ENCODE measurements at places on chromosomes 5 and 9.
A peak's percentile ranks its signal among the peaks of the same experiment; 100 is the strongest.

DNA sequence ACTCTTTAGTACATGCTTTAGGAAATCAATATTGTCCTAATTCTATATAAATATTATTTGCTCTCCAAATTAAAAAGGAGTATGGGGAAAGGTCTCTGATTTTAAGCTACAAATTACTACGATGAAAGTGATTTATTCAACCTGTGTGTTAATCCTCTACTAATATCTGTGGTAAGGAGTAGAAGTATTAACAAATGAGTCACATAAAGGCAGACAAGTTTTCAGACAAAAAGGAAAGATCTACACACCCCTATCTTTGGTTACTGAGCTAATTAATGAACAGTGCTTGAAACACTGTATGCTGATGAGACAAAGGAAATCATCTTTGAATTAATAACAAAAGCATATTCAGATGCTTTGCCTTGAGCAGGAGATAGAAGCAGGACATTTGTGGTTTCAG, 15.9 kb downstream of the LOX start:
- DNase-seq: no peak

DNA sequence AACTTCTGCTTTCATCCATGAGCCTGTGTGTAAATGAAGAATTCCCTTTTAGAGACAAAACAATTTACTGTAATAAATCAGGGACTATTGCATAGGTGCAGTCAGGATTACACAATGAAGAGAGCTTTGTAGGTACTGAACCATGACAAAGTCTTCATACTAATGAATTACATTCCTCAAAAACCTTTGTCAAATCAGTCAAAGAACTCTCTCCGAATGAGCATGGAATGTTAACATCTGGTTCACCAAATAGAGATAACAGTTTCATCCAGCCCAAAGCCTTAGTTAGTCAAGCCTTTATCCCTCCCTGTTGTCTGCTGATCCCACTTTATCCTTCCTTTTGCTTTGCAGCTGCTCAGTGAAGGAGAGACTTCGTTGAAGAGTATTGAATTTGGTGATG, 62.9 kb upstream of the DMRTA1 start:
- no peak for DNase-seq

DNA sequence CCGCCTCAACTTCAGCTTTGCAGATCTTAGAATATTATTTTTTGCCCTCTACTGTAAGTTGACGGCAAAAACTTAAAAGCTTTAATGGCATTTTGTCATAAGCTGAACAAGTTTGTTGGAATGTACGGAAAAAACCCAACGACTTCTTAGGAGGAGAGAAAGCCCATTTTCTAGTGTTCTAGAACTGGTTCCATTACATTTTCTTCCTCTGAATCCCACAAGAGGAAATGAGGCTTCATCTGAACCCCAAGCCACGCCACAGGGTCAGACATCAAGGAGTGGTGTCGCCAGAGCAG, 113.7 kb downstream of the LHFPL2 start:
- DNase-seq: no peak

GRCh38 chr5:149379177-149379761, at the start of gene IL17B:
Gene IL17B (minus strand): TSS chr5:149379292. CDS start chr5:149379225, 67 bp downstream.
- DNase-seq: no peak

DNA sequence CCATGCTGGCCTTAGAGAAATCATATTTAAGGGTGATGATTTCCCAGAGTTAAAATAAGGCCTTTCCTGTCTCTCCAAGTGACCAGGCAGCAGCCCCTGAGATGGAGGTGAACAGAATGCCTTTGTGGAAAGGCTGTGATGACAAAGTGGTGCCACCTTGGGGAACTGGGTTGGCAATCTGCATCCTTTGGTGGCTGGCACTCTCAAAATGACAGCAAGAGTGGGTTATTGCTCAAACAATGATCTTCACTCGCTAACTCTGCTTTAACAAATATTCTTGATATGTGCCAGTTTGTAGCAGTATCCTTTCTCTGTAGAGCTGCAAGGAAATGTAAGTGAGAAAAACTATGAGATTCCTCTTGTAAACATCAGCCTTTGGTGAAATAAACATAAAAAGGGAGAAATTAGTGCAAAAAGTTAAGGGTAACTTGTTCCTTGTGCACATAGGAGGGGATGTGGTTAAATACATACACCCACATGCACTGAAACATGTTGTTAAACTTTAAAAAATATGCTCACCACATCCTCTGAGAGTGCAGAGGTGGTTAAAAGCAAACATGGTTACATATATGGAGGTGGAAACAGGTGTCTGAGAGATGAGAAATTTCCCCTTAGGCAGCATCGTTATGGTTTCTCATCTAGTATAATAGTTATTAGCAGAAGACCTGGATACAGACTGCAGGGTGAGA, 373.4 kb upstream of the CTNND2 start:
- no peak for DNase-seq

DNA sequence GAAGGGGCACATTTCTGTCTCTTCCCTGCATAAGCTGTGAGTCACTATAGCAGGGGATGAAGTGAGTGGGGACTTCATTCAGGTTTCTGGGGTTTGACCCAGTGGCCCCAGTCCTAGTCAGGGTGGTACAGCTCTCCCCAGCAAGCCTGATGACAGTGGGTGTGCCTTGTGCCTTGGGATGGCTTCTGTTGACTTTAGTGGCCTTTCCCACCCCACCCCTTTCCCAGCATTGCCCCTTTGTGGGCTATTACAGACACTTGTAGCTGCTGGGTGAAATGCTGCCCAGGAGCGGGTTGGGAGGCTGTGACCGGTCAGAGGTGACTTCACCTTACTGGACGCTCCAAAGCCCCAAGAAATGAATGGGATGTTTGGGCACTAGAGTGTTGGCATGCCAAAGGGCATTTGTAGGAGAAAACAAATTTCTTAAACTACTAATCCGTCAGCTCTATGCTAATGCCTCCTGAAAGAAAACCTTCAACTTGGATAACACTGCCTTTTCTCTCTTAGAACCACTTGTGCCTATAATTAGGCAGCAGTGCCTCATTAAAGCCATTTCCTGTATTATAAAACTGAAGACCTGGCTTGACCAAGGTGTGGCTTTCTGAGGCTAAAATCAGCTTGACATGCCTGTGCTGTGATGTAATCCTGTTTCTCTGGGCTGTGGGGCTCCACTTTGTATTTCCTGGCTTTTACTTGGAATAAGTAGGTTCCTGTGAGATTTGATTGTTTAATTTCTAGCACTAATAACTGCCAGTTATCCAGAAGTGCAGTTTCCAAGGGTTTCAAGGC, 119.0 kb upstream of the SLC25A48 start:
- DNase-seq: no peak

- no peak for DNase-seq
These were observed 1408.3 kb downstream of the EFNA5 start for GRCh38 chr5:106262395-106262794.

GRCh38 chr9:77177894-77178794, 810 bp downstream of the VPS13A start:
- DNase-seq: no peak

GRCh38 chr9:35519692-35520363, 29.9 kb downstream of the RUSC2 start:
- DNase-seq: no peak

DNA sequence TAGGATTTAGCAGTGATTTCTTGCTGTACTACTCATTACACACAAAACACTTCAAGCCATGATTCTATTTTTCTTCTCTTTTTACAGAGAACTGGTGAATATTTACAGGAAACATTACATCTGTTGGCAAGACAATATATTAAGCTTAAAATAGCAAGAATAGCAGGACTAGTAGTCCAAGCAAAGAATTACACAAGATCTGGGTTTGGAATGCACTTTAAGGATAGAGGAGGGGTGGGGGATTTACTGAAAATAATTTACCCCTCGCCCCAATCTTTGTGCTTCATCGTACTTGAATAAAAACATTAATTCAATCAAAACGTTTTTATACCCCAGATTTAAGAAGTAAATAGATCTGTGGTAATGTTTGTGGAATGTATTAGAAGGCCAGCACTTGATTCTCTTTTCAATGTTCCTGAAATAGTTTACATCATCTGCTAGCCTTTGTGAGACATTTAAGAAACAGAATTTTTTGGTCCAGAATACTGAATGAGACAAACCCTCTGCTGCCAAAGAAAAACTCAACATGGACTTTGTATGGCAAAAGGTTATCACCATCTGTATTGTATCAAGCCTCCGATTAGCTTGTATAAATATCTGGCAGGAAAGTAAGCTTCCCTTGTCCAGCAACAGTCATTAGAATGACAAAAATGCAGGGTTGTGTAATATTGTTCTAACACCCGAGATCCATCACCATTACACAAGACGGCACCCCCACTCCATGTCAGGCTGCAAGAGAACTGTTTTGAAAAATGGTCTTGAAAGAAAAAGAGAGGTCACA, 23.8 kb downstream of the SVEP1 start:
- no peak for DNase-seq

- DNase-seq: no peak
These were observed 25.7 kb upstream of the C5orf47 start for GRCh38 chr5:173963182-173963838.

GRCh38 chr5:171157775-171158174, 151.3 kb upstream of the TLX3 start:
- no peak for DNase-seq

DNA sequence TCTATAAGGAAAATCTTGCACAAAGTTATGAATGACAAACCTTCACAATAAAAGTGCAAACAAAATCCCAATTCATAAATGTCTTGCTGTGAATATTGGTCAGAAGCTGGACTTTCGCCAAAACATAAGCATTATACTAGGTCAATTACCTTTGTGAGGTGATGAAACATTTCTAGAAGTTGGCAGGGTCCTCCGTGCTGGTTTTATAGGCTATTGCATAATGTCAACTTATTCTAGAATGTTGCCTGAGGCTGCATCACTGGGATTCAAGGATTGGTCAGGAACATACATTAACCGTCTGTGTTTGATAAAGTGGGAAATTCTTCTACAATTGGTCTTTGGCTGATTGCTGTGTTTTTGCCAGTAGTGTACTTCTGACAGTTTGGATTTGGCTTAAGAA, 49.8 kb upstream of the PALM2AKAP2 start:
- DNase-seq: no peak

DNA sequence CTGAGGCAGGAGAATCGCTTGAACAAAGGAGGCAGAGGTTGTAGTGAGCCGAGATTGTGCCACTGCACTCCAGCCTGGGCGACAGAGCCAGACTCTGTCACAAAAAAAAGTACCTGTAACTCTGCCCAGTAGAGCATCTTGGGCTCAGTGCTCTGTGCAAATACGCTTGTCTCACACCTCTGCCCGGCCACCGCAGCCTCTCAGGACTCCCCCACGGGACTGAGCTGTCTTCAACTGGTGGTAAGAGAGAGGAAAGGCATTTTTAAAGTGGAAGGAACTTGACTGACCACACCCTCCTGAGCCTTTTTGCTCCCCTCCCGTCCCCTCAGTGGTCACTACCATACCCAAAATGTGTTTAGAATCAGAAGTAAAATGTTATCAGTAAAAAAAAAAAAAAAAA, 174.3 kb upstream of the PIK3R1 start:
- DNase-seq: peak; percentile 56

DNA sequence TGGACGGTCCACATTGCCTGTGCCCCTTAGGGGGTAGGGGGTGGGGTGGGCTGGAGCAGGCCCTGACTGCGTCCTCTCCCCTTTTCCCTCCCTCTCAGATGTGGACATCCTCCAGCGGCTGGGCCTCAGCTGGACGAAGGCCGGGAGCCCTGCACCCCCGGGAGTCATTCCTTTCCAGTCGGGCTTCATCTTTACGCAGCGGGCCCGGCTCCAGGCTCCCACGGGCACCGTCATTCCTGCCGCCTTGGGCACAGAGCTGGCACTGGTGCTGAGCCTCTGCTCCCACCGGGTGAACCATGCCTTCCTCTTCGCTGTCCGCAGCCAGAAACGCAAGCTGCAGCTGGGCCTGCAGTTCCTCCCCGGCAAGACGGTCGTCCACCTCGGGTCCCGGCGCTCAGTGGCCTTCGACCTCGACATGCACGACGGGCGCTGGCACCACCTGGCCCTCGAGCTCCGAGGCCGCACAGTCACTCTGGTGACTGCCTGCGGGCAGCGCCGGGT, 12.3 kb downstream of the COL27A1 start:
- no peak for DNase-seq

DNA sequence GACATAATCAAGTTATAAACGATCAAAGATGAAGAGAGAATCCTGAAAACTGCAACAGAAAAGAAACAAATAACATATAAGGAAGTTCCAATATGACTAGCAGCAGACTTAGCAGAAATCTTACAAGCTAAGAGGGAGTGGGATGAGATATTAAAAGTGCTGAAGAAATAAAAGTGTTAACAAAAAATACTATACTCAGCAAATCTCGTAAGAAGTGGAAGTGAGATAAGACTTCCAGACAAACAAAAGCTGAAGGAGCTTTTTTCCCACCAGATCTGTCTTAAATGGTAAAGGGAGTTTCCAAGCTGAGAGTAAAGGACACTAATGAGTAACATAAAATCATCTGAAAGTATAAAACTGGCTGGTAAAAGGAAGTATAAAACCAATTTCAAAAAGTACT, 2036.0 kb upstream of the C9orf72 start:
- DNase-seq: no peak

DNA sequence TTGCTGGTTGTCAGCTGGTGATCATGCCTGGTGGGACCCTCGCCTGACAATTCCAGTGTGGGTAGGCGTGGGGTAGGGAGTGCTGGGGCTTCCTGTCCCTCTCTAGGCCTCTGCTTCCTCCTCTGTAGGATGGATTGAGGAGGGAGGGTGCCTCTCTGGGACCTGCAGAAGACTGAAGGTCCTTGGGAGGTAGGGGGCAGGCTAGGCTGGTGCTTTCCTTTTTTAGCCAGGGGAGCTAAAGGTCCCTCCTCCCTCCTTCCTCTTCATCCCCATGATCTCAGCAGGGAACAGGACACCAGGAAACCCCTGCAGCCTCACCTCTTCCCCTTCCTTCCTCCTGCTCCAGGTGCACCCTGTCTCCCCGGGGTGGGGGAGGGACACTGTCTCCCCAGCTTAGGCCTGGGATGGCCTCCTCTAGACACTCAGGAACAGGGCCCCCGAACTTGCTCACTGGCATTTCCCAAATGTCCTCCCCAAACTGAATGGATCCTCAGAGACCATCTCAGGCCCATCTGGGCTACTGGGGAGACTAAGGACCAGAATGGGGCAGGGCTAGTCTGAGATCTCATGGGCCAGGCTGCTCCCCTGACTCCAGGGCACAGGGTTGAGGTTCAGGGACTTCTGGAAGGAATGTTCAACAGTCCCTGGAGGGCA, 8.4 kb downstream of the SH2D3C start:
- DNase-seq: no peak

GRCh38 chr5:128156521-128156920, 73.0 kb downstream of the SLC12A2 start:
- no peak for DNase-seq

GRCh38 chr9:3875361-3876132, 349.7 kb upstream of the RFX3 start:
- no peak for DNase-seq

- no peak for DNase-seq
These were observed 196.7 kb upstream of the HAPLN1 start for GRCh38 chr5:83917261-83917908.

GRCh38 chr9:102244916-102245315, 506.5 kb upstream of the GRIN3A start:
- no peak for DNase-seq

DNA sequence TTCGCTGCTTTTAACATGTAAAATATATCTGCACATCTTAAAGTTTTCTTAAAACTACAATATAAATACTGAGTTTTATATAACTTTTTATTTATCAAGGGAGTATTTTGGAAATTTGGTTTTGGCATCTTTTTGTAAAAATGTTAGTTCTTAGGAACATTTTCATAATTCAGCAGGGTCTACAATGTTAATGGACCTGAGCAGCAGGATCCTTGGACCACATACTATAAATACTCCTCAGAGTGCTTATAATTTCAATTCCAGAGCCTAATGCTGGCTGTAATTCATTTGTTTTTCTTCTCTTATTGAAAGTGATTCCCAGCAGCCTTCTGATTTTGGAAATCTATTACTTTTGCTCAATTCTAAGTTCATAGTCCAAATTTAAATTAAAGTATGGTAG, 1216.2 kb downstream of the MAT2B start:
- DNase-seq: no peak
